ENCODE measurements at places on chromosomes 7 and 10. TPM values are rescaled to one million over a fixed set of nuclear protein-coding genes. Genes with fewer than 3 reads are reported as not detected.

Gene LRRD1
- total RNA-seq, result not detected

Gene ZNF138
- total RNA-seq, result 6.0 TPM

Gene DNTT
- total RNA-seq, result not detected

Gene FFAR4
- 0.39 TPM for total RNA-seq

Gene SLC16A12
- 2.3 TPM for total RNA-seq

Gene AZGP1
- 36.2 TPM for total RNA-seq

Gene MALRD1
- total RNA-seq, result 2.2 TPM
